H9 (cell line): ENCODE measurements at places on chromosomes 2 and 18. TPM values are rescaled to one million over a fixed set of nuclear protein-coding genes. Genes with fewer than 3 reads are reported as not detected.

Gene CPLX4
- not detected in 2 replicates for total RNA-seq

DNA sequence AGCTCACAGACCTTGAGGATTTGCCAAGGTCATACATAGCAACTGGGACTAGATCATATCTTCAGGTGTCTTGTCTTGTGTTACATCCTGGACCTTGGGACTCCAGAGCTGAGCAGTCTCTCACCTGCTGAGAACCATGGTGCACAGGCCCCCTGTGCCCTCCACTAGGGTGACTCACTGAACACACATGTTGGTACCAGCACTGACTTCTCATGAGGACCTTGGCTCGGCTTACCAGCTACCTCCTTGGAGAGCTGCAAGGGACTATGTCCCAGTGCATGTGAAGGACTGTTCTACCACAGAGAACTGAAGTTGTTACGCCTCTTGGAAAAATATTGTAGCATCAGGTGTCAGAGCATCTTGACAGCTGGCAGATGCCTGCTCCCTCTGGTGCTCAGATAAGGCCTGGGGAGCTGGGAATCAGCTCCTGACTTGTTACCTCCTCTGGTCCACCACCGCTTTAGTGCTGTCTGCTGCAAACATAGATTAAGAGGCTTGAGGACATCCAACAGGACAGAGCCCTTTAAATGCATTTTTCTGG, 72.1 kb downstream of the WDSUB1 start:
- H3K4me3 ChIP-seq: no peak overlapping the region
- no peak for DNase-seq
- no peak overlapping the region for H3K27ac ChIP-seq
- peaks cover 43% of the 10 kb centered on the region for H3K27me3 ChIP-seq
- H3K36me3 ChIP-seq: no peaks in the 10 kb centered on the region

Gene ERMN
- total RNA-seq: 0.29 and 0.48 TPM in 2 replicates

Gene PSD4
- total RNA-seq: 1.0 and 1.5 TPM in 2 replicates

DNA sequence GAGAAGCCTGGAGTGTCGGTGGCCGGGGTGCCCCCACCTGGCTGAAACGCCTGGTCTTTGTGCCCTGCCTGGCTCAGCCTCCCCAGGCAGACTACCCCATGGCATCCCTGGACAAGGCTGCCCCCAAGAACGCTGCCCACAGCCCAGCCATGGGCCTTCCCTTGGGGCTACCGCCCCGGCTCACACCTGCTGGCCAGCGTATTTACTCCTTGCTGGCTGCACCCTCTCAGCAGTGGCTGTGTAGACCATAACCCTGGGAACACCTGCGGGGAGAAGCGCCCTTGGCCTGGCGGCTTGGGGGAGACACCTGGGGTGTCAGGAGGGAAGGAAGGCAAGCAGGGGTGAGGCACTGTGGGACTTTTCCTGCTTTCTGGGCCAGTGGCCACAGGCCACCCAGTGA, 17.3 kb downstream of the CAPN10 start:
- no peaks in the 10 kb centered on the region for H3K27me3 ChIP-seq
- no peak overlapping the region for H3K4me3 ChIP-seq
- DNase-seq: no peak
- no peak overlapping the region for H3K27ac ChIP-seq
- no peaks in the 10 kb centered on the region for H3K36me3 ChIP-seq
- H3K4me1 ChIP-seq: no peaks in the 10 kb centered on the region

GRCh38 chr2:181944164-181944913, 41.3 kb upstream of the PPP1R1C start:
- H3K4me1 ChIP-seq: no peaks in the 10 kb centered on the region; the same call in 1 of the 2 replicates
- no peaks in the 10 kb centered on the region for H3K27me3 ChIP-seq
- no peak overlapping the region for H3K27ac ChIP-seq
- H3K36me3 ChIP-seq: no peaks in the 10 kb centered on the region
- no peak overlapping the region for H3K4me3 ChIP-seq

DNA sequence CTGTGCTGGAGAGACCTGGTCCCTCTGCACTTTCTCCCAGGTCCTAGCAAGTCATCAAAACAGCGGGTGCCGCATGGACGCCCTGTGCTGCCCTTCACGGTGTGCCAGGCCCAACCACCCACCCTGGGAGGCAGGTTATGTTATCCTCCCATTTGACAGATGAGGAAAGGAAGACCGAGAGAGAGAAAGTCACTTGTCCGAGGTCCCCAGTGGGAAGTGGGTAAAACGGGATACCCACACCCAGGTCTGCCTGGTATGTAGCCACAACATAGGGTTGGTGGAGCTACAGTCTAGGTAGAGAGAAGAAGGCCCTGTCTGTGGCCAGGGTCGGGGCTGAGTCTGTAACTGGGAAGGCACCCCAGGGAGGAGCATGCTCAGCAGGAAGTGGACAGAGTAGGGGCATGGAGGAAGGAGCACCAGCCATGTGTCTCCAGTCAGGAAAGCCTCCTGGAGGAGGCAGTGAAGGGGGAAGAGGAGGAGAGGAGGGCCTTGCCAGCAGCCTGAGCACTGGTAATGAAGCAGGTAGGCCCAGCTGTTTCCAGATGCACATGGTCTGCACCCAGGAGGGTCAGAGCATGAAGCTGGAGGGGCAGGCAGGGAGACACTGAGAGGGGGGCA, 98.4 kb downstream of the ZFP36L2 start:
- no peak overlapping the region for H3K4me3 ChIP-seq
- H3K27ac ChIP-seq: no peak overlapping the region
- H3K36me3 ChIP-seq: no peaks in the 10 kb centered on the region

- H3K4me3 ChIP-seq: no peak overlapping the region
- no peak for DNase-seq
- no peaks in the 10 kb centered on the region for H3K4me1 ChIP-seq
- H3K27ac ChIP-seq: no peak overlapping the region
- peaks cover 5% of the 10 kb centered on the region; the same call in 1 of the 2 replicates for H3K36me3 ChIP-seq
These were observed 321.5 kb downstream of the SATB2 start for GRCh38 chr2:199136242-199136641.

DNA sequence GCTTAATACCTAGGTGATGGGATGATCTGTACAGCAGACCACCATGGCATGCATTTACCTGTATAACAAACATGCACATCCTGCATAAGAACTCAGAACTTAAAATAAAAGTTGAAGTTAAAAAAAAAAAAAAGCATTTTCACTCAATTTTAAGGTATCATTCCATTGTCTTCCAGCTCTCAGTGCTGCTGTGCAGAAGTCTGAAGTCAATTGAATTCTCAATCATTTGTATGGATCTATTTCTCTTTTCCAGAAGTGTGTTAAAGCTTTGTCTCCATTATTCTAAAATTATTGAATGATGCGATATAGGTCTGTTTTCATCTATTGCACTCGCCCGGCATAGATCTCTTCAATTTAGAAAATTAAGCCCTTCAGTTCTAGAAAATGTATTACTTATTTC, 202.5 kb upstream of the EPAS1 start:
- H3K27me3 ChIP-seq: no peaks in the 10 kb centered on the region
- H3K4me1 ChIP-seq: peaks cover 2% of the 10 kb centered on the region; the same call in 1 of the 2 replicates
- no peak overlapping the region for H3K27ac ChIP-seq
- H3K4me3 ChIP-seq: no peak overlapping the region
- DNase-seq: no peak
- peaks cover 5% of the 10 kb centered on the region; the same call in 1 of the 2 replicates for H3K36me3 ChIP-seq
